ENCODE measurements at places on chromosomes 4 and X.

DNA sequence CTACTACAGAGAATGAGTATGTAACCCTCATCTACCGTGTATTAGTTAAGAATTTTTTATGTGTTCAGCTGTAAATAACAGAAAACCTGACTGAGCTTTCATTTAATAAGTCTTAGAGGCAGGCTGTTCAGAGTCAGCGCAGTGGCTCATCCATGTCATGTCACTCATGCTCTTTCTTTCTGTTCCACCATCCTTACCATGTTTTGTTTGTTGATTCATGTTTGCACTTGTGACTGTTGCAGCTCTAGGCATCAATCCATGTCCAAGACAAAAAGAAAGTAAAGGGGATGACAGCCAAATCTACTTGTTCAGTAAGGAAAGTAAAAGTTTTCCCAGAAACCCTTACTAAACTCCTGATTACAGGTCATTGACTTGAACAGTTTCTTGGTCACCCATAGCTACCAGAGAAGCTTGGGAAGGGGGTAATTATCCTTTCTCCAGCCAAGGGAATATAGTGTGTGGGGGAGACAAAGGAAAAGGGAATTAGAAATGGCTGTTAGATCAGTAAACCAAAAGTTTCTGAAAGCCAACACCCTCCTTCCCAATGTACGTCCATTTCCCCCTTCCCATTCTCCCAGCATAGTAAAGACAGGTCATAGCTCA lies 9.0 kb downstream of the ART3 start:
- no peak for ATAC-seq

GRCh38 chr4:153564630-153565525 lies 98.7 kb downstream of the TMEM131L start:
- ATAC-seq = no peak

GRCh38 chrX:45083314-45083713 lies 117.4 kb downstream of the DIPK2B start:
- ATAC-seq = no peak

DNA sequence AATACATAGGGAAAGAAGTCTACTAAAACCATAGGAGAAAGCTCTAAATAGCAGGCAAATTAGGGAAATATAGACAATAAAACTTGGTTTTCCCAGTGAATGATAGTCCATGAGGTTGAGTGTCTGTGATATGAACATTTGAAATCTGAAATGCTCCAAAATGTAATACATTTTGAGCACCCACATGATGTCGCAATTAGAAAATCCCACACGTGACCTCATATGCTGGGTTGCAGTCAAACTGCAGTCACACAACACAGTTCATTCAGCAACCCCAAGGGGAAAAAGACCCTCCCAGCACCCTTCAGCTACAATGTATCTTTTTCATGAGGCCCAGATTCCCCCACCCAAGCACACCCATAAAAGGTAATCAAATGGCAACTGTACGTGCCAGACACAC lies 155.6 kb downstream of the BTC start:
- no peak for ATAC-seq

GRCh38 chr4:71472946-71473345 lies 134.1 kb downstream of the SLC4A4 start:
- no peak for ATAC-seq

DNA sequence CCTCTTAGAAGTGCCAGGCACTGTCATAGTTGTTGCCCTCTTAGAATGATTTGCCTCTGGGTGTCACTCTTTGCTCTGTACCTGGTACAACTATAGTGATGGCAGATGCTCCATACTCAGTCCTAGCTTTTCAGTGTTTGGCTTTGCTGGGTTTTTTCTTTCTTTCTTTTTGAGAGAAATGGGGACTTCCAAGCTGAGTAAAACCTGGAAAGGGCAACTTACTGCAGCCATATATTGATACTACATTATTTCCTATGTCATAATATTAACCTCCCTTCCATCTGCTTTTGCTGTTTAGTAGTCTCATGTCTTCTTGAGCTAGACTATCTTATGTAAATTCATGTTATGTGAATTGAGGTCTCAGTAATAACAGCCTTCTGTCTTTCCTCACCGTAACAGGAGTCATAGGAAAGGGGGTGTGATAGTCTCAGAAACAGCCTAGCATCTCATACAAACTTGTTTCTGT lies 49.0 kb downstream of the NIPAL1 start:
- ATAC-seq = peak; percentile 85

GRCh38 chr4:133148690-133149363 lies at the start of gene PCDH10:
Gene PCDH10 (plus strand): TSS chr4:133149294. CDS start chr4:133150141, 847 bp downstream.
- no peak for ATAC-seq

GRCh38 chrX:17848545-17849265 lies 12.4 kb downstream of the RAI2 start:
- ATAC-seq = no peak

- ATAC-seq = no peak
Observed at GRCh38 chr4:8393593-8394038, 46.9 kb downstream of the ACOX3 start.

GRCh38 chr4:79163981-79164490 lies 161.8 kb downstream of the NAA11 start:
- no peak for ATAC-seq

DNA sequence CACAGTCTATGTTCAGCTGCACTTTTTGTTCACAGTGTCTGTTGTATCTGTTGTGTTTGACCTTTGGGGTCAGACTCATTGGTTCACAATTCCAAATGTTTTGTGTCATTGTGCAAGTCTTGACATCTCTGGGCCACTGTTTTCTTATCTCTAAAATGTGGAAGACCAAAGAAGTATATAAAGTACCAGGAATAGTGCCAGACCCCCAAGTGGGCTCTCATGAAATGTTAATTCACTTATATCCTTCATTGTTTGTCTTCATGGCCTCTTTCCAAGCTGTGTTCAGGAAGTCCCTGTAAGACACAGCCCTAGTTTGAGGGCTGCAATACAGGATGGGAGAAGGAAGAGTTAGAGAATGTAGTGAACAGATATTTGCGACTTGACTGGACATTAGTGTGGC lies 468.3 kb upstream of the BOD1L1 start:
- ATAC-seq = no peak

- ATAC-seq = no peak
Observed at GRCh38 chr4:143586080-143586479, 72.6 kb downstream of the SMARCA5 start.

DNA sequence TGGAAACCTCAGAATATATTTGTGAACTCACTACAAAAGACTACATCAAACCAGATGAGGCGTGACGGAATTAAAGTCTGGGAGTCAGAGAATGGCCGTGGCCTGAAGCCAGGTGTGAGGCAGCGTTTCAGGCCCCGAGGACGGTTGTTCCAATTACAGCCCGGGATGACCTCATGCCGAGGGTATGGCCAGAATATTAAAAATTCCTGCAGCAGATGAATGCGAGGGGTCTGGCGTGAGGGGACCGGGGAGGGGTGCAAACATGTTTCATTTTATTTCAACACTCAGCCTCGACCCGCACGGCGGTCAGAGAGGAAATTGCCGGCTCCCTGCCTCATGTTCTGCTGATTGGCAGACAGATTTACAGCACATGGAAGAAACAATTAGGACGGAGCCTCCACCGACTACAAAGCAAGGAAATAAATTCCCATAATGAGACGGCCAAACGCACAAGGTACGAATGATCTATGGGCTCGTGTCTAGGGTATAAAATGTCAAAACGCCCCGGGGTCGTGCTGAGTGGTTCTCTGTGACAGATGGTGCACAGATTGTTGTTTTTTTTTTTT lies 289.7 kb downstream of the SHOX start:
- no peak for ATAC-seq

DNA sequence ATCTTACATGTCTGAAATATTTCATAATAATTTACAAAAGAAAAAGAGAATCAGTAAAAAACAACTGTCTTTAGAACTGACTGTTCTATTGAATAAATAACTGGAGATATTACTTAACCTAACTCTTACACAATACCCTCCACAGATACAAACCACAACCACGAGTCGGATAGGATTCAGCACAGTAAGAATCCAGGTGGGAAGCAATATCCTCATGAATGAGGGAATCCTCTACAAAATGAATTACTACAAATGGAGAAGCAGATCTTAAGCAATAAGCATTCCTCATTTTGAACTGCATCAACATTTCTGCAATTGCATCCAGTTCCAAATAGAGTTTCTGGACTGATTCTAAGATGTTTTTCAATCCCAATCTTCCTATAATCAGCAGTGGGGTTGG lies 227.1 kb downstream of the SH2D1A start:
- no peak for ATAC-seq

- no peak for ATAC-seq
Observed at GRCh38 chr4:127069675-127070074, 563.1 kb upstream of the INTU start.

GRCh38 chr4:38135201-38135600 lies 175.0 kb downstream of the PTTG2 start:
- ATAC-seq = no peak

GRCh38 chr4:22237155-22237751 lies 278.6 kb downstream of the ADGRA3 start:
- ATAC-seq = no peak

DNA sequence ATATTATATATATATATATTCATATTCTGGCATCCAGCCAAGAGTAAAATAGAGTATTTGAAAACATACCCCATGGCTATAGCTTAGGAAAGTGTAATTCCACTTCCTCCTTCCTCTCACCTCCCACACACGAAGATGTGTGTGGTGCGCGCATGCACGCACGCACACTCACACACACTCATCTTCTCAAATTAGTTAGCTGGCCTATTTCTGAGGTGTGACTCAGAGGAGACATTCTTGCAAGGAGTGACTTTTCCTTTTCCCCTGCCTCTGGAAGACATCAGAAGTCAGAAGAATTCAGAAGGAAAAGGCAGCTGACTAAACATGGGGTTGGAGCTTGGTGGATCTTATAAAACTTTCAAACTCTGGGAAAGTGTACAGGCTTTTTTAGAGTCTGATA lies 8.8 kb downstream of the ENPEP start:
- peak; percentile 61 for ATAC-seq

GRCh38 chr4:8589823-8590545 lies 2.6 kb upstream of the CPZ start:
- ATAC-seq = no peak

GRCh38 chrX:15072880-15073279 lies 197.0 kb downstream of the ASB9 start:
- no peak for ATAC-seq

DNA sequence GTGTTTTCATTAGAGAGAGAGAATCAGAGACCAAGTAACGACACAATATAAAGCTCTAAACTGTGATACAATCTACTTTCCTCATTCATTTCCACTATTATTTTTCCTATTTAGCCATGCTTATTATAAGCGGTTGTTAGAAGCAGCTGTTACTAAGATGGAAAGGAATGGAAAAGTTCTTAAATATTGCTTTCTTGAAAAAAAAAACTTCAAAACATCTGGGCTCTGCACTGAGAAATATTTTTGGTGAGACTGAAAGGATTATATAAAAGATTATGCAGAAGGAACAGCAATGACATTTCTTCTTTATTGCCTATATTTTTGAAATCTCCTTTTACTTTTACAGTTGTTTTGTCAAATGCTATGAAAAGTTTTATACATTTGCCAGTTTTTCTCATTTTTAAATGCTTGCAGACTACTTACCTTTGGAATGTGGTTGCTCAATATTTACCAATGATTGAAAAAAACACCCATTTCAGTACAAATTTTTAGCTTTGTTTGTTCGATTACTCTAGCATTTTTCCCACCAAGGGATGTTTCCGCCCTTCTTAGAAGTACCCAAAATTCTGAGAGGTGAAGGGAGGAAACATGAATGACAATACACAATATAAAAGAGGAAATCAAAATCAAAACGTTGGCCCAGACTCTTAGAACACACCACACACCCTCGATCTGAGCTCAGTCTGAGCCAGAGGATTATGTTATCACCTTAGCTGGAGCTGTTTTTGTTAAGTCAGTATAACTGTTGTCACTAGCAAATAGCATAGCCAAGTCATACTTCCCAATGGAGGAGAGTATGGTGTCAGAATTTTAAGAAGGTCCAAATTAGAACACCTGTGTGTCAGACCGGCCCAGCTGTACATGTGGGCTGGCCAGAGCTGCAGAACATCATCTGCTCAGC lies 18.4 kb downstream of the DKK2 start:
- peak; percentile 45 for ATAC-seq

DNA sequence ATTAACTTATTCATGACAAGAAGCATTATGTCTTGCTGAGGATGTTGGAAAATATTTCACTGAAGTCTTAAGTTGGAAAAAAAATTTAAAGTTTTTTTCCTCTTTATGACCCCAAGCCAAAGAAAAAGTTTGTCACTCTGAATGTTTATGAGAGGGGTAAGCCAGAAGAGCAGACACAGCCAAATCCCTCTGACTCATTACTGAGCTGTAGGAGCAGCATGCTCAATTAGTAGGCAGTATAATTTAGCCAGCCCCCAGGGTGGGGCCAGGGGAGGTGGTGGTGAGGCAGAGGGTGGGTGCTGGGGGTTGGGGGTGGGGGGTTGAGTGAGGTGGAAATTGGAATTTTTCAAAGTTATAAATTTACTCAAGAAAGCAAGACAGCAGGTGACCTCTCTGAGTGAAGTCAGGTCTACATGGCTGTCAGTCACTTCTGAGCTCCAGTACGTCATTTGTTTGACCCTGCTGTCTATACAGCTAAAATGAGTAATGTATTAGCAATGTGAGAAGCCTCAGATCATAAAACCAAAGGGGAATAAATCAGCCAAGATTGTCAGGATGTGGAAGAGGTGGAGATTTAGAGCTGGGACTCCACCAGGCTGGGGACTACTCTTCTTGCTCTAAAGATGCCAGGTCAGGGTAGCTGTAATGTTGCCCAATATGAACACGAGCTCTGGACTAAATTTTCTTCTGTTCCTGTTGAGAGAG lies 98.8 kb upstream of the NDP start:
- no peak for ATAC-seq

DNA sequence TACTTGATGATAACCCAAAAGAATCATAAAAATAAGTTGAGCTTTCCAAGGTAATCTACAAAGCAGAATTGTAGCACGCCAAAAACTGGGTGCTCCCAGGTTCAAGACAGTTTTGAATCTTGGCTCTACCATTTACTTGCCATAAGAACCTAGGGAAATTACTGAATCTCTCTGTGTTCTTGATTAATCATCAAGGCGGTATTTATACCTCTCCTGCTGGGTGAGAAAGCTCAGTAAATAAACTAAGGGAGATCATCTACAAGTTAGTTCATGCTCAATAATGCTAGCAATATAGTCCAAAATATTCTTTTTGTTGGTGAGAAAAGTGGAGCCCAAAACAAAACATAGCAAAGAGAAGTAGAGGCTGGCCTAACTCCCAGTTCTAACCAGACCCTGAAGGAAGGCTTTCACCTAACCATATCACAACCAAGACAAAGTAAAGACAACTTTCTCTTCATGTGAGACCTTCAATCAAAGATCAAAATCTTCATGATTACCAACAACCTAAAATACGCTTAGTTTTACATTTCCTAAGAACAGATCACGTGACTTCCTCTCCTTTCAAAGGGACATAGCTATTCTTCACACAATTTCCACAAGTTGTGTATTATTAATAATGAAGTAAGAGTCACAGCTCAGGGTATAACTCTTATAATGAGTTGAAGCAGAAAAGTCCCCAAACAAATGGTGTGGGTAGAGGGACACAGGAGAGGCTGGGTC lies 34.4 kb downstream of the TNIP3 start:
- ATAC-seq = no peak

GRCh38 chr4:141009931-141010330 lies 123.3 kb downstream of the RNF150 start:
- ATAC-seq = no peak
